ENCODE measurements at places on chromosomes 11 and 22.

DNA sequence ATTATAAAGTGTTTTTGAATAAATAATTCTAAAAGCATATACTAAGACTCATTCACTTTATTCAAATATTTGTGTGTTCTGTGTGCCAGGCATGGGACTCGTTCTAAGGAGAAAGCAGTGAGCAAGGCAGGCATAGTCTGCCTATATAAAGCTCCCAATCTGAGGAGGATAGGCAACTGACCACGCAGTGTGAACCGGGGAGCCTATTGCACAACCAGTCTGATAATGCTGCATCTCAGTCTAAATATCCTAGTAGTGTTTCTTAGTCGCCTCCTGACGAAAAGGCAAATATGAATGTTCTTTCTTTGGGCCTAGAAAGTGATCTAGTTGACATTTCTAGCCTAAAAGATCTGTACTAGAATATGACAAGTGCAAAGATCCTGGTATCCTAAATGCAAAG is 98.3 kb downstream of the C11orf65 start:
- no peak for DNase-seq

DNA sequence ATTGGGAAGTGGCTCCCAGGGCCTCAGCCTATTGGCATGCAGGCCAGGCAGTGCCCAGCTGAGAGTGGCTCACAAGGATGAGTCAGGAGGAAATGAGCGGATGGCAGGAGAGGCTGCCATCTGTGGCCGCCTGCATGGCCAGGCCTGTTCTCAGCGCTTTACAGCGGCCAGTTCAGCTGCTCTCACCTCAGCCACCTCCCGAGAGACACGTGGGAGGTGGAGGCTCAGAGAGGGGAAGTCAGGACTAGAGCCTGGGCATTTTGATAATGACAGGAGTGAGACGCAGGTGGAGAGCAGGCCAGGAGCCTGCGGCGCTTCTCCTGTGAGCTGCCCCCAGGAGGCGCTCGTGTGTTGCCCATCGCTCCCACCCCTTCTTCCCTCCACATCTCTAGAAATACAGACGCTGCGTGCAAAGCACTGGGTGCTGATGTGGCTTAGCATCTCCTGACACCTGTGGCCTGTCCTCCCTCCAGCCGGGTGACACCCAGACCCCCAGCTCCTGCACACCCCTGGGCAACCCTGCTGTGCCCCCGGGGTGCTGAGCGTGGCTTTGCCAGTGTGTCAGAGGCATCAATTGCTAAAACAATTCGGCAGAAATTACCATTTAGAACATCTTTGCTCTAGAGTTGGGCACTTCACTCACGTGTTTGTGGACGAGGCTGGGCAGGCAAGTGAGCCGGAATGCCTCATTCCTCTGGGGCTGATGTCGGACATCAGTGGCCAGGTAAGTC is 21.4 kb upstream of the PANX2 start:
- DNase-seq: peak; percentile 43

DNA sequence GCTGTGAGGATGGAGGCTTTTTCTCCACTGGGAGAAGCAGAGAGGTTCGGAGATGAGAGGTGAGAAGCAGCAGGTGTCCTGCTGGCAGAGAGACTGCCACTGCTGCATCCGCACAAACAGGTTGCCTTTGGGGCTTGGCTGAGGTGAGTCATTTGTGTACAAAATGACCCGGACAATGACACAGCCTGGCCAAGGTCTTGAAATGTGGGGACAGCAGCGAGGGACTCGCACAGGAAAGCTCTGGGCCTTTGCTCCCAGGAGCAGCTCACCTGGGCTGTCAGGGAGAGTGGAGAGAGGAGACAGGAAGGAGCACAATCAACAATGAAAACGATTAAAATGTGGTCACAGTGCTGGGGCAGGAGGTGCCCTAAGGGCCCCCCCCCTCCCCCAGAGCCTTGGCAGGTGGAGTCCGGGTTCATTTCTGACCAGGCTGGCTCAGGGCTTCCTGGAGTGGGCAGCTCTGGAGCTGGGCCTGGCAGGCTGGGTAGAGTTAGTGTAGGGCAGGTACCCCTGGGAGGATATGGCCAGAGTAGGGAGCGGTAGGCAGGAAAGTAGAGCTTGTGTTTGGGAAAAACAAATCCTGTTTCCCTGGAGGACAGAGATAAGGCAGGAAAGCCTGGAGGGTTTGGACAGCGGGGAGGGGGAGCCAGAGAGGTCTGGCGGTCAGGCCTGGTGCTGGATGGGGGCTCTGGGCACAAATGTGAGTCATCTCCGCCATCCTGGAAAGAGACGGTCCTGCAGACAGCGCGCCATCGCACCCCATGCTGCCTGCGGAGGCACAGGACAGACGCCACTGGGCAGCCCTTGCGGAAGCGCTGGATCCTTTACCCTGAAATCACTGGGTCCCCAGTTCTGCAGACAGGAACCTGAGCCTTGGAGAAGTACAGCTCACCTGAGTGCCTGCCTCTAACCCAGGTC is 37.8 kb upstream of the CELSR1 start:
- peak; percentile 6 for DNase-seq

DNA sequence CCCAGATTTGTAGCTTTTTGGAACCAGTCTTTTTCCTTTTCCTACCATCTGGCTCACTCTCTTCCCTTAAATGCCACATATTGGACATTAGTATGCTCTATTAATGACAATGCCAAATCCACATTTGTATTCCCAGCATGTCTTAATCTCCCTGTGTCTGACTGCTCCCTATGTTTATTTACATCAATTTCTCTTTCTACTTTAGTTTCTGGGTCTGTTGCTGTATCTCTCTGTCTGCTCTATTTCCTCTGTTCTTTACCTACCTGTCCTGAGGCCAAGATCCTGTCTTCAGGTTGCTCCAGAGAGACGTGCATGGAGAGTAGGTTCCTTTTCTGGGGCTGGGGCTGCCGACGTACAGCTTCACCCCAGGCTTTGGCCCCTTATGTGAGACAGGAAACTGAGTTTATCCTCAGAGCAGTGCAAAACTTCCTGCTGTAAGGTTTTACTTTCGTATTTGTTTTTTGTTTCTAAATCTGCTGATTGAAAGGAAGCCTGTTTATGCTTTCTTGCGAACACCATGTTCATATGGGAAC is 25.6 kb downstream of the OR2AG2 start:
- DNase-seq: no peak

DNA sequence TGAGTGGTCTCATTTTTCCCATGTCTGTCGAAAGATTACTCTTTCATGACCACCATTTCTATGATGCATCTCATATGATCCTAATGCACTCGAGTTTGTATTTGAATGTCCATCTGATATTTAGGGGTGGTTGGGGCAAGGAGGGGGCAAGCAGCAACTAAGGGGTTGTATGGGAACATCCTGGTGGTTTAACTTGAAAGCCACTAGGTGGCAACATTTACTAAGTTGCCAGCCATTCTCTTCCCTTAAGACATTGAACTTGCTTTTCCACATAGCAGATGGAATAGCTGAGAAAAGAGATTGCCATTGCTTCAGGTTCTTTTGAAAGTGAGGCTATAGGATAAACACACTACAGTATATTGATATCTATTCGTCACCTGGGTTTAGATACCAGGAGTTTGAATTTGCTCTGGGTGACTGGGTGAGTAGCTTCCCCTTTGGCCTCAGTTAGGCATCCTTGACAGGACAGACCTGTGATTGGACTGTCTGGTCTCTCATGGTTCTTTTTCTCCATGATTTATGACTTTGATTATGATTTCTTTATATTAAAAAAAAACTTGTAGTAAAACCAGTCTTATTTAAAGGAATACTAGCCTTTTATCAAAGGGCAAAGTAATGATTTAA is 32.4 kb downstream of the NF2 start:
- DNase-seq: peak; percentile 15

GRCh38 chr22:22141771-22142591 is 102.6 kb upstream of the VPREB1 start:
- no peak for DNase-seq

- DNase-seq: no peak
These were observed 116.0 kb upstream of the TOP3B start for GRCh38 chr22:22098457-22099193.

Measured in NCI-H2081 (cell line).